ENCODE measurements at places on chromosomes 12 and 14. TPM values are rescaled to one million over a fixed set of nuclear protein-coding genes. Genes with fewer than 3 reads are reported as not detected.

The ACSS3 gene
- not detected for total RNA-seq

The PTPRO gene
- total RNA-seq, result 0.77 TPM

GRCh38 chr12:12249216-12250050 lies 17.4 kb downstream of the LRP6 start:
- no peak for DNase-seq

The FAM161B gene
- total RNA-seq, result 1.5 TPM

GRCh38 chr14:101774814-101775213 lies 13.3 kb downstream of the PPP2R5C start:
- DNase-seq, result no peak

DNA sequence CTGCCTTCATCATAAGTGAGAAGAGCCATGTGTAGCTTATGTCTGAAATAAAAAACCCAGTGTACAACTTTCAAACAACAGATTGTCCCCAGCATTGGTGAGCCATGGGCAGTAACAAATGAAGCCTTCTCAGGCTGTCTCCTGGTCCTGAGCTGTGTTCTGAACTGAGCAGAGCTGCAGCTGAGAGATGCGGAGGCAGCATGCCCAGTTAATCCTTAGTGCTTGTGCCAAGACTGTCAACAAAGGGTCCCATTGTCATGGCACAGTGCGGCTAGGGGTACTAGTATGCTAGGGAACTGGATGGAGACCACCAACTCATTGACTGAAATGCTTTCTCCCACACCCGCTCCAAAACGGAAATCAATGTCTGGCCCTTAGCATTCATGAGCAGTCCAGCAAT lies 154.3 kb downstream of the RMST start:
- DNase-seq, result no peak

- no peak for DNase-seq
Observed at GRCh38 chr12:57726884-57727757, 11.4 kb downstream of the AGAP2 start.

The SERPINA3 gene
- total RNA-seq, result not detected

- DNase-seq, result no peak
Observed at GRCh38 chr12:40034712-40035111, 71.2 kb downstream of the SLC2A13 start.

The INSM2 gene
- total RNA-seq, result 0.08 TPM

- no peak for DNase-seq
Observed at GRCh38 chr14:74893614-74894091, 11.9 kb downstream of the DLST start.

DNA sequence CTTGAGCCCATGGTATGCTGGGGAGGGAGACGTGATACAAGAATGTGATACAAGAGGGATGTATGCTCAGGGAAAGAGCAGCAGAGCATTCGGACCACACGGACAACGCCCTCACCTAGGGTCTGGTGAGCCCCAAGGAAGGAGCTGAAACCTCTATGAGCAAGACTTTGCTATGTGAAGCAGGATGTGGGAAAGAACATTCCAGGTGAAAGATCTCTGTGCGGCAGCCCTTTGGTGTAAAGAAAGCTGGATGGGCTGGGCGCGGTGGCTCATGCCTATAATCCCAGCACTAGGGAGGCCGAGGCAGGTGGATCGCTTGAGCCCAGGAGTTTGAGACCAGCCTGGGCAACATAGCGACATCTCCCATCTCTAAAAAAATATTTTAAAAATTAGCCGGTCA lies 16.9 kb upstream of the FICD start:
- no peak for DNase-seq

- DNase-seq, result no peak
Observed at GRCh38 chr12:58310368-58310767, 369.0 kb downstream of the ATP23 start.

The MORN3 gene
- 1.3 TPM for total RNA-seq

DNA sequence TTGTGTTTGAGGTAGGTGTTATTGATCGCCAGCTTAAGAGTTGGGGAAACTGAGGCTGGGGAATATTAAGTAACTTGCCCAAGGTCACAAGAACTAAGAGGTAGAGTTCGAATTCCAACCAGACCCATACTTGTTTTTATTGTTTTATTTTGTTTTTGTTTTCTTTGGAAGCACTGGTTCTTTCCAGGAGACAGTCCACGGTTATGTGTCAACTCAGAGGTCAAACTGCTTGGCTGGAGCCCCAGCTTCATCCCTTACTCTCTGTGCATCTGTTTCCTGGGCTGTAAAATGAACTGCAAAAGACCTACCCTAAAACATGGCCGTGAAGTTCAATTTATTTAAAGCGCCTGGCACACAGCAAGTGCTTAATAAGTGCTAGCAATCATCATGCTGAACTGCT lies 74.4 kb upstream of the MAP1LC3B2 start:
- DNase-seq, result no peak

DNA sequence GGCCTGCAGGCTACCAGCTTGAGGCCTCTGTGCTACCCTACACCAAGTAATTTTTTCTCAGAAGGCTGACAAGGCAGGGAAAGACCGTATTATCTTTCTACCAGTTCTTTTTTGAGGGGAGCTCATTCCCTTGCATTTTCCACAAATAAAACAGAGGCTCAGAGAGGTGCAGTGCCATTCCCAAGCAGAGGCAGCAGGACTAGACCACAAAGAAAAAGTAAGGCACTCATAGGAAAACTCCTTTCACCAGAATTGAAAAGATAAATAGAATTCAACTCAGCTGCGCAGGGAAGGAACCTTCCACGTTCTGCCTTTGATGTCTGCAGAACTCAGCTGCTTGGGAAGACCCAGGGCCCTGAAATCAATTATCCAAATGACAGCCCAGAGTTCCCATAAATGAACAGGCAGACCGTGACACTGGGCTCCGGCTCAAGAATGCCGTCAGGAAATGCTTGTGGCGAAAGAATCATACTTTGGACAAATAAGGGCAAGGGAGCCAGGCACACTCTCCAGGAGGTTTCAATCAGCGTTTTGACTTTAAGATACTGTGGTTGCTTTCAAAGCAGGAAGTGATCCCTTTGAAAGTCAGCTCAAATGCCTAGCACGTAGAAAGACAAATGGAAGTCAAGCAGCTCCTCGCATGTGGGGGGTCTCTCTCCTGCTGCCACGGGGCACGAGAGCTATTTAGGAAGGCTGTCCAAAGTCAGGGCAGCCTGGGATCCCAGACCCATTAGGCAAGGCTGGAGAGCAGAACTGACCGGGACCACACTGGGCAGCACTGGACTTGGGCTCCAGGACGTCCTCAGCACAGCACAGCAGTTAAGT lies 14.0 kb downstream of the KCTD10 start:
- no peak for DNase-seq

GRCh38 chr12:21831791-21832344 lies 57.4 kb upstream of the KCNJ8 start:
- no peak for DNase-seq

GRCh38 chr12:22268406-22268805 lies 66.1 kb downstream of the ST8SIA1 start:
- DNase-seq, result no peak

DNA sequence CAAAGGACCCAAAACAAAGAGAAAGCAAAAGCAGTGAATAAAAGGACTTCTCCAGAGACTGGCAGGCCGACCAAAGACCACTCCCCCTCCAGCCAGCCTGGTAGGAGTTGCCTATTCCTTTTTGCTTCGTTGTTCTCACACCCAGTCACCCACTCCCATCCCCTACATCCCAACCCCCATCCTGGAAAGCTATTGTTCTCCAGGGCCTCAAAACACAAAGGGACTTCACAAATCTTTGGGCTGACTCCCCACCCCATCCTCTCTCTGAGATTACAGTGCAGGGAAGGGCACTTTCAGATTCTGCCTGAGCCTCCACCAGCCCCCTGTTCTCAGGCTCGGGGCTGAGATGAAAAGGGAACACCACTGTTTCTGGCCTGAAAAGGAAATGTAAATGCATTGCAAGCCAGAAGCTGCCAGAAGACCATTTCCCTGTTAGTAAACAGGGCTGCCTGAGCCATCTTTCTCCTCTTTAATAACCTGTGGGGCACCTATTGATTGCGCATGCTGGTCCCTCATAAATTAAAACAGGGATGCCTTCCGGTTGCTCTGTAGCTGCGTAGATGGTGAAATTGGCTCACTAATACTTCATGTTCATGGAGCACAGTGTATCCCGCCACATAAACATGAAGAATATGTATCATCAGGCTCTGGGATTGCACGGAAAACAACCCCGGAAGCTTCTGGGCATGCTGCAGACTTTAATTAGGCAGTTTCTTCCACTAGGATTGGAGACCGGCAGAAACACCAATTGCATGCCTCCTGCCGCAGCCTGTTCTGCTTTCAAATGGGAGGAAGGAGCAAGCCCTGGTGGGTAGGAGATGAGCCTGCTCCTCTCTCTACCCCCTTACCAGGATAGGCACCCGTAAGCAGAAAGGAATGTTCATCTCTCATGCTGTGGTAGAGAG lies 130.3 kb upstream of the FUT8 start:
- no peak for DNase-seq

The INHBE gene
- 0.23 TPM for total RNA-seq

The TCP11L2 gene
- total RNA-seq, result 19.6 TPM

The IKZF4 gene
- total RNA-seq, result 19.5 TPM

DNA sequence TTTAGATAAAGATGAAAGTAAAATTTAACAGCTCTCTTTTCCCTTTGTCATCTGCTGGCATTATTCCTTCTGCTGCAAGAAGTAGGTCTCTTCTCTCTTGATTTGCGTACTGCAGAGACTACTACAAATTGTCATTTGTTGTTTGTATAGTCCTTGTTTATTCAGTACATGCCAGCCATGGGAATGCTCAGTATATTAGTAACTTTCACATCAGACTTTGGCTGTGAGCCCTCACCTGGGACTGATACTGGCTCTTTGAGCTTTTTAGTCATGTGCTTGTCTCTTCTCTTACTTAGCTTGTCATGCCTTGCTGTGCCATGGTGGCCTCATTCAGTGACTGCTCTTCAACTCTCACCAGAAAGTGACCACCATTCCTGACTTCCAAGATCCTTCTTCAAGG lies 169.8 kb downstream of the PRKCH start:
- DNase-seq, result no peak

GRCh38 chr12:41174602-41175001 lies 13.5 kb upstream of the PDZRN4 start:
- DNase-seq, result no peak

DNA sequence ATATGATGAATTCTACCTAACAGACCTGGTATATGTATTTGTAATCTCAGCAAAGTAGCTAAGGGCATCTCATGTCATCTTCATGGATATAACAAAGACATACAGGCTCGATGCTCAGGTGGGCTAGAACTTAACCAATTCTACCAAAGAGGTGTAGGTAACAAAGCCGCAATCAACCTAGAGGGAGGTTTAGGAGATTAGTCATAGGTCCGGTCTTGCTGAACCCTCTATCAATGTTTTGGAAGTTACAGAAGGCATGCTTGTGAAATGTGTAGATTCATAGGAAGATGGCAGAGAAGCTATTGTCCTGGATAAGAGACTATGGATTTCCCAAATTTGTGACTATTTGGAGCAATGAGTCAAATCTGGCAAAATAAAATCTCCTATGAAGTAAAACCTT lies 42.6 kb upstream of the SYCP3 start:
- no peak for DNase-seq

The PPFIA2 gene
- not detected for total RNA-seq

DNA sequence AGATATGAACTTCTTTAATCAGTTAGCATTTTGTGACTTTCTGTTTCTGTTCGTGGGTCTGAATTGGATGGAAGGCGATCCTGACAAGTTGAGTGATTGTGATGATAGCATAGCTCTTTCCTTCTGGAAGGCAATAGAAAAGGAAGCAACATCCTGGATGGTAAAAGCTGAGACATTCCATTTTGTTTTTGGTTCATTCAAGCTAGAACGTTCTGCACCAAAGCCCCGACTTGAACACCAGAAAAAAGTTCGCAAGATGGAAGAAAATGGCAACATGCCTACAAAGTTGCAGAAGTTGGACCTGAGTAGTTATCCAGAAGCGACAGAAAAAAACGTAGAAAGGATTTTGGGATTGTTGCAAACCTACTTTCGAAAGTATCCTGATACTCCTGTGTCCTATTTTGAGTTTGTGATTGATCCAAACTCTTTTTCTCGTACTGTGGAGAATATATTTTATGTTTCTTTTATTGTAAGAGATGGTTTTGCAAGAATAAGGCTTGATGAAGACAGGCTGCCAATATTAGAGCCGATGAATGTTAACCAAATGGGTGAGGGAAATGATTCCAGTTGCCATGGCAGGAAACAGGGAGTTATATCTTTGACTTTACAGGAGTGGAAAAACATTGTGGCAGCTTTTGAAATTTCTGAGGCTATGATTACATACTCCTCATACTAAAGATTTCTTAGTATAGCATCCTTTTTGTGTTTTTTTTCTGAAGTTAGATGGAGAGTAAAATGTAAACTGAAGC lies 896 bp downstream of the EID3 start:
- no peak for DNase-seq

GRCh38 chr12:105445649-105446048 lies 115.2 kb downstream of the C12orf75 start:
- DNase-seq, result no peak

DNA sequence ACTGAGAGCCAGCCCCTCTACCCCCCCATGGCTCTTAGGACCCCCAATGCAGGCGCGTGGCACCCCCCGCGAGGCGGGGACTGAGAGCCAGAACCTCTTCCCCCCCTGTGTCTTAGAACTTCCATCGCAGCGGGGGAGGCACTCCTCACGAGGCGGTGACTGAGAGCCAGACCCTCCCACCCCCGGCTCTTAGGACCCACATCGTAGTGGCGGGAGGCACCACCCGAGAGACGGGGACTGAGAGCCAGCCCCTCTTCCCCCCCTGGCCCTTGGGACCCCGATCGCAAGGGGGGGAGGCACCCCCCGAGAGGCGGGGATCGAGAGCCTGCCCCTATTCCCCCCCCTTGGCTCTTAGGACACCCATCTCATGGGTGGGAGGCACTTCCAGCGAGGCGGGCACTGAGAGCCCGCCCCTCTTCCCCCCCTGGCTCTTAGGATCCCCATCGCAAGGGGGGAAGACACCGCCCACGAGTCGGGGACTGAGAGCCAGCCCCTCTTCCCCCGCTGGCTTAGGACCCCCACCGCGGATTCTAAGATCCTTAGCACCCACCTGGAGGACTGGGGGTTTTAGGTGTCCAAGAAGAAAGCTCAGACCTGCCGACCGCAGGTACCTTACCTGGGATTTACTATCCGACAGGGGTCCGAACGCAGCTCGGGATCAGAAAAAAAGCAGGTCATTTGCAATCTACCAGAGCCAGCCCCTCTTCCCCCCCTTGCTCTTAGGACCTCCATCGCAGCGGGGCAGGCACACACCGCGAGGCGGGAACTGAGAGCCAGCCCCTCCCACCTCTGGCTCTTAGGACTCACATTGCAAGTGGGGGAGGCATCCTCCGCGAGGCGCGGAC lies 44.9 kb downstream of the DDX11 start:
- no peak for DNase-seq
